ENCODE measurements at places on chromosomes 2 and 18. TPM values are rescaled to one million over a fixed set of nuclear protein-coding genes. Genes with fewer than 3 reads are reported as not detected.

DNA sequence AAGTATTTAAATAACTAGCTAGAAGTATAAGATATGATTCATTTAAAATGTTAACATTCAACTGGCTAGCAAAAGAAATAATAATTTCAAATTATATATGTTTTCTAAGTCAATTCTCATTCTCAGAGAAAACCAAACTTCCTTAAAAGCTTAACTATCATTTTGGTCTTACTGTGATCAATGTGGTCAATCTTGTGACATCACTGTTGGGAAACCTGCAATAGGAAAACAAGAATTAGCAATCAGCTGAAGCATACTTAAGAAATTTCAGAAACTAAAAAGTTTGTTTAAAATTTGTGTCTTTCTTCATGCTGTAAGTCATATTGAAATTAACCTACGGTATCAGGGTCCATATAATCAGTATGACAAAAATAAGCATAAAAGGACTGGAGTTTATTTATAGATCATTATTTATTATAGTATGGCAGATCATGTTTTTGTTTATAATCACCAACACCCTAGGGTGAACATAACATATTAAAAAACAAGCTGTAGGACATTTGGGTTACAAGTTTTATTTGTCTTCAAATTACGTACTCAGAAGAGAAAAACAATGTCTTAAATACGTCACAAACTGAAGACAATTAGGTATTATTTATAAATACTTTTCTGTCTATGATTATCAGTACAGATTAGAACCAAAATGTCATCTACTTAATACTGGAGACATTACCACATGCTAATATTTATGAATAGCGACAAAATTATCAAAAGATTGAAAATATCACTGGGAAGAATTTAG, 60.5 kb downstream of the BAZ2B start:
- no peak for DNase-seq

Gene ANKRD30B
- not detected for total RNA-seq

- DNase-seq: no peak
Measured at GRCh38 chr2:105563000-105563719, 164.3 kb upstream of the FHL2 start.

- no peak for DNase-seq
Measured at GRCh38 chr2:8565399-8566154, 116.3 kb upstream of the ID2 start.

DNA sequence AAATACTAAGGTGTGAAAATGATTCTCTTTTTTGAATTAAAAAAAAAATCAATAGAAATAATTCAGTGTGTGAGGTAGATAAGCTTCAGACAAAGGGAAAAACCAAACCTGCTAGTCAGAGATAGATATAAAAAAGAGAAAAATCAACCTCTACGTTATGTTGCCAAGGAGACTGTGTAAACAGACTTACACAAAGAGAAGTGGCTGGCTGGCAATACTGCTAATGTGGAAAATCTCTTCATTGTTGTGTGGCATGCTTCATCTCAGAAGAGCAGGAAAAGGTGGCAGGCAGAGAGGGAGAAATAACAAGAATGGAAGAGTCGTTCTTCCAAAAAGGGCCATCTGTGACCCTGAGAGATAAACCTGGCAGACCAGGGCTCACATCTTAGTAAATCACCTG, 200.8 kb downstream of the SLC8A1 start:
- no peak for DNase-seq

All from left lung (tissue), 14 donors.